Tongue (tissue), 3 donors: ENCODE measurements at places on chromosomes 2 and 18. TPM values are rescaled to one million over a fixed set of nuclear protein-coding genes. Genes with fewer than 3 reads are reported as not detected.
A peak's percentile ranks its signal among the peaks of the same experiment; 100 is the strongest.

Gene REEP1
- 29.3 TPM for total RNA-seq

Gene NT5DC4
- 0.21 TPM for total RNA-seq

DNA sequence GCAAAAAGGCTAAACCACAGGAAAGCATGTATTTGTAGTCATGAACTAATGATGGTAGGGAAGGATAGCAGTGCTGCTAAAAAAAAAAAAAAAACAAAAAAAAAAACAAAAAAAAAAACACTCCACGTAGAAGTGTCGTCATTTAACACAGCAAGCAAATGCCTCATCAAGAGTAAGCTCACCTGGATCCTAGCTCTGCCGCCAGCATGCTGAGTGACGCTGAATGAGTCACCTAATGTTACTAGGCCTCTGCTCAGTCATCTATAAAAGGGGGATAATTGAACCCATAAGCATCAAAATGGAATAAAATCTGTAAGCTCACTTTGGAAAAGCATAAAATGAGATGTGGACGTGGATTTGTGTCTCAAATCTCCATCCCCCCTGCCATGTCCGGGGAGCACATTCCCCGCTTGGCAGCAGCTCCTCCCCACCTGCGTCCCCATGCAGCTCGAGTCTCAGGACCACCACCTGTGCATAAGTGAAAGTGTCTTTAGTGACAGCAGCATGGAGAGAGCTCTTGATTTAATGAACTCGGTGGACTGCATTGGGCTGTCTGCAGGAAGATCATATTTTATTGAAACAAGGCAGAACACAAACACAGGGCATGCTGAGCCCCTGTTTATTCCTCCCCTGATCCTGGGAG lies 427.5 kb downstream of the LRATD1 start:
- no peak for DNase-seq

DNA sequence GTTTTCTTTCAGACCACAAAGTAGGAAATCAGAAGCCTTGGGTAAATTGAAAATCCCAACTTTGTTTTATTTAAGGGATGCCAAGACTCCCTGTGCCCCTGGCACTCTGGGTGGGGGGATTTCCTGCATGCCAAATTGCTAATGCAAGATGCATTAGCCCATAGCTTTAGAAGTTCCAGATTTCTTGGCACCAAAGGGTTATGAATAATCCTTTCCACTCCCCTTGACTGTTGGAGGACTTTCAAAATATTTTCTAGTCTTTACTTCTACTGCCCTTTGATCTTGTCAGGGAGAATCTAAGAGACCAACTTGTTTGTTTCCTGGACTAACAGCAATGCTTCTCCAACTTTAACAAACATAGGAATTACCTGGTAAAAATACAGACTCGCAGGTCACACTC lies 81.8 kb upstream of the TGIF1 start:
- no peak for DNase-seq

DNA sequence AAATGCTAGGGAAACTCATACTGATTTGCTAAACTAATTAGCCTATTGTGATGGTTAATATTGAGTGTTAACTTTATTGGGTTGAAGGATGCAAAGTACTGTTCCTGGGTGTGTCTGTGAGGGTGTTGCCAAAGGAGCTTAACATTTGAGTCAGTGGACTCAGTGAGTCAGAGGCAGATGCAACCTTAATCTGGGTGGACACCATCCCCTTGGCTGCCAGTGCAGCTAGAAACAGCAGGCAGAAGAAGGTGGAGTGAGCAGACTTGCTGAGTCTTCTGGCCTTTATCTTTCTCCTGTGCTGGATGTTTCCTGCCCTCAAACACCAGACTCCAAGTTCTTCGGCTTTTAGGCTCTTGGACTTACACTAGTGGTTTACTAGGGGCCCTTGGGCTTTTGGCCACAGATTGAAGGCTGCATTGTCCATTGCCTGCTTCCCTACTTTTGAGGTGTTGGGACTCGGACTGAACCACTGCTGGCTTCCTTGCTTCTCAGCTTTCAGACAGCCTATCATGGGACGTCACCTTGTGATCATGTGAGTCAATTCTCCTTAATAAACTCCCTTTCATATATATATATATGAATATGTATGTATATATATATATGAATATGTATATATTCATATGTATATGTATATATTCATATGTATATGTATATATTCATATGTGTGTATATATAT lies 69.7 kb downstream of the RPRM start:
- DNase-seq, result no peak

- no peak for DNase-seq
These were observed 9.9 kb upstream of the CNDP2 start for GRCh38 chr18:74486119-74486849.

- DNase-seq, result no peak
These were observed 1435.4 kb upstream of the LRRTM1 start for GRCh38 chr2:81739966-81740365.

GRCh38 chr2:238911376-238912227 lies 63.7 kb downstream of the TWIST2 start:
- no peak for DNase-seq

Gene FNDC4
- total RNA-seq, result 9.5 TPM

Gene MAP4K4
- 111 TPM for total RNA-seq

DNA sequence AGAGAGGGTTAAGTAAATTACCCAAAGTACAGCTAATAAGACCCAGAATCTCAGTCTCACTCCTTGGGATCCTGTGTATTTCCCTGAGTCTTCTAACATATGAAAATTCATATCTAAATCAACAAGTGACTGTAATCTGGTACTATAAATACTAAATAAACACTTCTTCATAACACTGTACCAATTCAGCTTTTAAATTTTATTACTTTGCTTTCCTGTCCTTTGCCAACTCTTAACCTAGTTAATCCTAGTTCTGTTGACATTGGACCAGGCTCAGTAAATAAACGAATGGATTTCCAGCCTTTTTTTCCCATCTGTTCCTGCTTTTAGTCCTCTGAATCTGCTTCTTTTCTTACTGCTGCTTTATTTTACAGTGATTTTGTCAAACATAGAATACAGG lies 13.8 kb downstream of the MRPL35 start:
- DNase-seq, result no peak

DNA sequence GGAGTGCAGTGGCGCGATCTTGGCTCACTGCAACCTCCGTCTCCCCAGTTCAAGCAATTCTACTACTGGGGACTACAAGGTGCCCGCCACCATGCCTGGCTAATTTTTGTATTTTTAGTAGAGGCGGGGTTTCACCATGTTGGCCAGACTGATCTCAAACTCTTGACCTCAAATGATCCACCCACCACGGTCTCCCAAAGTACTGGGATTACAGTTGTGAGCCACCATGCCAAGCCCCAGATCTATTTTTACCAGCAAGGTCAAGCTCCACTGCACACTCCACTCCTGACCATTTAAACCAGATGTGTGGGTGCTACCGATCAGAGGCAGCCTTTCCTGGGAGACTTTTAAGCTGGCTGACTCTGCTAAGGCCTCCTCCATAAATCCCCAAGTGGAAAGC lies 67.5 kb upstream of the CD226 start:
- DNase-seq, result no peak

DNA sequence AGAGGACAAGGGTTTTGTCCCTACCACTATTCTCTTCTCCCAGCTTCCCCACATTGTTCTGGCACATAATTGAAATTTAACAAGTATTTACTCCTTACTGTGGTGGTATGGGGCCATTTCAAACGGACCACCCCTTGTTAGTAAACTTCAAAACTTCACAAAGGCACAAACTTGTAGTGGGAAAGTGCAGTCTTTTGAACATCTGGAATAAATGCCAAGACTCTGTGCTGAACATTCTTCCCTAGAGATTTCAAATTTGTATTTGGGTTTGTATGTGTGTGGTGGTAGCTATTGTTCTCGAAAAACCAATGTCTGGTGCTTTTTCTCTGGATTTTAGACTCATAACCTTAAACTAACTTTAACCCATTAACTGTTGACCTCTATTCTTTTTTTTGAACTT lies 151.6 kb downstream of the NRP2 start:
- no peak for DNase-seq

GRCh38 chr18:7267973-7268372 lies 37.1 kb downstream of the LRRC30 start:
- no peak for DNase-seq

DNA sequence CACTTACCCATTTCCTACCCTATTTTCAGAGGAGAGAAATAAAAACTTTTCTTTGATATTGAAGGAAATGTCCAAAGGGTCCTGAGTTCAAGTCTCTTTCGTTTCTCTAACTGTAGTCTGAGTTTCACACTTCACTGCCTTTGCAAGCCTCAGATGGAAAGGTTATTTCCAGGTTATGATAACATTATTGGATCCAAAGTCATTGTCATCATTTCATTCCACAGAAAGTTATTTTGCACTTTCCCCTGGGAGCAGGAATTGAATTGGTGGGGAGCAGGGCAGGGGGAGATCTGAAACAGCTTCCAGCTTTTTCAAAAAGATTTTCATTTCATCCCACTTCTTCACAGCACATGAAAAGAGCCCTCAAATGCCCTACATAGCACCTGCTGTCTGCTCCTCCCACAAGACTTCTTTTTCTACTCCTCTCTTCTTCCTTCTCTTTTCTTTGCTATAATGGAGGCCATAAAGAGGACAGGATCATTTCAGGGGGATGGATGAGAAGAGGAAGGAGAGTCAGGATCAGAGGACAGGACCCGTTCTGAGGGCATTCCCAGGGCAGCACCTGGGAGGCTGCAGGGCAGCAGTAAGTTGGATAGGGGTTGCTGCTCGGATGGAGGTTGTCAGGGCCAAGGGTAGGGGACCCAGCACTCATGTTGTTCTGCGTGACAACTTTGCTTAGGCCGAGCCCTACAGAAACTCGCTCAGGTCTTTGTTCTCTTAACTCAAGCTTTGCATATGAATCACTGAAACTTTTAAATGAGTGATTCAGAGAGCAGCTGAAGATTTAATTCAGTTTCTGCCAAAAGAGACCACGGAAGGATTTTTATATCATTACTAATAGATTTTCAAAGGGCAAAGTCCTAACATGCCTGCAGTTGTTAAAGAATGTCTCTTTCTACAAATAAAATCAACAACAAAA lies 11.4 kb upstream of the GALNT5 start:
- peak; percentile 22 for DNase-seq

Gene CPLX4
- total RNA-seq, result not detected

DNA sequence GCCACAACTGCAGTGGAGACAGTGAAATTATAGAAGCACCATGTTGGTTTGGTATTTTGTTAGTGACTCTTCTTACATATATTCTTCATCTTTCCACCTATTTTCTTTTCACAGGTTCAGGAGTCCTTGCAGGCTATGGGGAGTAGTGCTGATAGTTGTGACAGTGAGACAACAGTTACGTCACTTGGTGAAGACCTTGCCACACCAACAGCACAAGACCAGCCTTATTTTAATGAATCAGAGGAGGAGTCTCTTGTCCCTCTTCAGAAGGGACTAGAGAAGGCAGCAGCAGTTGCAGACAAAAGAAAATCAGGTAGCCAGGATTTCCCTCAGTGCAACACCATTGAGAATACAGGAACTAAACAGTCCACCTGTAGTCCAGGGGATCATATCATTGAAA lies 23.6 kb downstream of the ITPRID2 start:
- DNase-seq, result no peak

DNA sequence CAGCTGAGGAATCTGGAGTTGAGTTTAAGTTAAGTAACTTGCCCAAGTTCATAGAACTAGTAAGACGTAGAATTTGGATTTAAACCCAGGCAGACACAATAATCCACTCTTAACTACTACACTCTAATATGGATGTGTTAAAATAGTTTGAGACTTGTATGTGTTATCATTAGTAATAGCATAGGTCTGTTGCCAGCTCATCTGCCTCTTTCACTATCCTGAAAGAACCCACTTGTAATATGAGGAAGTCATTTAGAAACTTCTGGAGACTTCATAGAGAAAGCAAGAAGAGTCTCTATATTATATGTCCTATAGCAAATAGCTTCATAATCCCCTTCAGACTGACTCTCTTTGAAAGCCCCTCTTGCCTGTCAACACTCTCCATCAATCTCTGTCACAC lies 43.0 kb upstream of the ACADL start:
- DNase-seq, result no peak

- no peak for DNase-seq
These were observed 67.6 kb downstream of the OLA1 start for GRCh38 chr2:174180726-174181236.

DNA sequence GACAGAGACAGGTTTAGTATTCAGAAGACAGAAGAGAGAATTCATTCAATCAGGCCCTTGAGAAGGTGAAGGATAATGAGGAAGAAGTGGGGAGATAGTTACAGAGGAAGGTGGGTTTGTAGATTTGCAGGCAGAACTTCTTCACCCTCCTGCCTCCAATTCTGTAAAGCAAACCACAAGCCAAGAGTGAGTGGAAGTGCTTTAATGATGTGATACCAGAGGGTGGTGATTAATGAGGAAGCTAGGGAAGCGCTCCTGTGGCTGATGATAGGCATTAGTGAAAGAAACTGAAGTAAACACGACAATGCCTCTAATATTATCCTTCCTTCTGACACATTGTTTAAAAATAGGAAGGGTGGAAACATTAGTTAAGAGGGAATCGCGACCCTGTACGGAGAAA lies 78.2 kb downstream of the CAPN13 start:
- no peak for DNase-seq

DNA sequence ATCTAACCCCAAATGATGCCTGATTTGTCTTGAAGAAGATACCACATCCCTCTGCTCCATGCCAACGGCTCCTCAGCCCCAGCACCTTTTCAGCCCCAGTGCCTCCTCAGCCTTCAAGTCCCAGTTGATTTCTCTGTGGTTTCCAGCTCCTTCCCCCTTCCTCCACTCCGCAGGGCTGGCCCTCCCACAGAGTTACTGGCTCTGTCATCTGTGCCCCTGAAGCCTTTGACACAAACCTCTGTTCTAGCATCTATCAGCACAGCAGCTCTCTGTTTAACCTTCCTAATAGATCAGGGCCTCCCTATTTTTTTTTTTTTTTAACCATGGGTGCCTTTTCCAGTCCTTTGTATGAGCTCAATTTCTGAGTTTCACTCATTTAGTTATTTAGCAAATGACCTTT lies 201.3 kb upstream of the CXCR4 start:
- no peak for DNase-seq

Gene ITPRIPL1
- 6.3 TPM for total RNA-seq

GRCh38 chr2:202237787-202238233 lies 587 bp downstream of the SUMO1 start:
- DNase-seq, result peak; percentile 56

DNA sequence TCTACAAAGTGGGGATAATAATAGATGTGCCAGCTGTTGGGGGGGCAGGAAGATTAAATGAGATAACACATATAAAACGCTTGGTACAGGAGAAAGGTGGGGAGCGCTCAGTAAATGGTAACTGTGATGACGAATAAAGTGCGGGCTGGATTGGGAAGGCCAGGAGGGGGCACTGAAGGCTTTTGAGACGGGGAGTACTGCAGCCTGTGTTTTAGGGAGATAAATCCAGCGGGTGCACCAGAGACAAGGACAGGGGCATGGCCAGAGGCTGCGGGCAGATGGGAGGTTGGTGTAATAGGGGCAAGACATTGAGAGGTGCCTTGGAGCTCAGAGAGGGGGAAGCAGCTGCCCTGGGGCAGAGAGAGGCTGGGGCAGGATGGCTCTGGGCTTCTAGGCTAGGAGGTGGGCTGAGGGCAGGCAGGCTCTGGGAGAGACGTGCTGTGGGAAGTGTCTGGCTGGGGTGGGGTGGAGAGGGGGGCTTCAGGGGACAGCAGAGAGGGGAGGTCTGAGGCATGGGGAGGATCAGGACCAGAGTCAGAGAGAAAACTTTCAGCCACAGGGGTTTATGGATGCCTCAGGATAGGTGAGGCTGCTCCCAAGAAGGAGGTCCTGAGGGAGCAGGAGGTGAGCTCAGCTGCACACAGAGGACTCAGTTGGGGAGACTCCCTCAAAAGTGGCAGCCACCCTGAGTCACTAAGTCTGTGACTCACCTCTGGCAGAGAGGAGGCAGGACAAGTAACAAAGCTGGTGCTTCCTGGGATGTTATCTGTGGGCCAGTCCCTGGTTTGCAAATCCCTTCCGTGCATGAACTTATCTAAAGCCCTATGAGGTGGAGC lies 18.8 kb downstream of the TEX44 start:
- peak; percentile 58 for DNase-seq

- DNase-seq, result no peak
These were observed 9.0 kb downstream of the TEX51 start for GRCh38 chr2:126907671-126908070.
